ENCODE measurements at places on chromosomes 13 and 19. TPM values are rescaled to one million over a fixed set of nuclear protein-coding genes. Genes with fewer than 3 reads are reported as not detected.

GRCh38 chr13:94435604-94436226, 43.8 kb downstream of the DCT start:
- no peak for DNase-seq

DNA sequence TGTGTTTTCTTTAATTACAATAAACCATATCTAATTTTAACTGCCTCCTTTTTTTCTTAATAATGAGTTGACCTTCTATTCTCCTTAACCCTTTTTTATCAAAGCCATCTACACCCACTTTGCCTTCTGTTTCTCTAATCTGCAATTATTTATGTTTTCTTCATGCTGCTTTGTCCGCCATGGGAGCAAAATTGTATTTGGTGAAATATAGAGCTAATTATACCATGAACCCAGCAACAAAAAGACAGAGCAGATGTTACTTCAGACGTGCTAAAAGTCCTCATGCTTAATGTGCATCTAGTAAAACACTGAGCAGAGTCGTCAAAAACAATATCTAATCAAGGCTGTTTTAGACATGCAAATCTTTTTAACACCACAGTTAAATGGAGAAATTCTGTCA, 264.7 kb downstream of the DACH1 start:
- DNase-seq = no peak

GRCh38 chr13:29964181-29964845, 113.9 kb upstream of the UBL3 start:
- DNase-seq = no peak

DNA sequence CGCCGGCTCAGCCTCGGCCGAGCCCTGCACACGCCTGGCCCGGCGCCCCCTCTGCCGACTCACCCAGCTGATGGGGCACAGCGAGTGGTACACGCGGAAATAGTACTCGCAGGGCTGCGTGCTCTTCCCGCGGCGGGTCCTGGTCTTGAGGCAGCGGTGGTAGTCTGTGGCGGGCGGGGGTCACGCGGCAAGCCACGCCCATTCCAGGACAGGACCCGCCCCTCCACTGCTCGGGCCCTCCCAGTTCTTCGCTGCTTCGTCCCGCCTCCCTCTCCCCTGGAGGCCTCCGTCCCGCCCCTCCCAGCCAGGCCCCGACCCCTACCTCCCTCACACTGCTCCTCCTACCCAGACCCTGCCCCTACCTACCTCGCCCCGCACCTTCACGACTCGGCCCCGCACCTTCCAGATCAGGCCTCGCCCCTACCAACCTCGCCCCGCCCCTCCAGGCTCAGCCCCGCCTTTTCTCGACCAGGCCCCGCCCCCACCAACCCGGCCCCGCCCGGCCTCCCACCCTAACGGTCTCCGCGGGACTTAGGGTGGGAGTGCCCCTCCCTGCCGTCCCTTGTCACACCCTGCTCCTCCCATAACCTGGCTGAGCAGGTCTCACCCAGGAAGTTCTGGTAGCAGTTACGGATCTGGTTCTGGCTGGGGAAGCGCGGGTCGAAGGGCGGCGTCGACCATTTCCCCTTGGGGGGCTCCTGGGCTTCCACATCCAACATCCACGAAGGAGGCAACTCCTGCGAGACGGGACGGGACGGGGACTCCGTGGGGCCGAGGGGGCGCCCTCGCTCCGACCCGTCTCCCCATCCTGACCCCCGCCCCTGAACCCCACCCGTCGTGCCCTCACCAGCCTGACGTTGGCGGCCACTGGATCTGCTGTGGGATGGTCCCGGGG, 469 bp downstream of the COX6B2 start:
- no peak for DNase-seq

DNA sequence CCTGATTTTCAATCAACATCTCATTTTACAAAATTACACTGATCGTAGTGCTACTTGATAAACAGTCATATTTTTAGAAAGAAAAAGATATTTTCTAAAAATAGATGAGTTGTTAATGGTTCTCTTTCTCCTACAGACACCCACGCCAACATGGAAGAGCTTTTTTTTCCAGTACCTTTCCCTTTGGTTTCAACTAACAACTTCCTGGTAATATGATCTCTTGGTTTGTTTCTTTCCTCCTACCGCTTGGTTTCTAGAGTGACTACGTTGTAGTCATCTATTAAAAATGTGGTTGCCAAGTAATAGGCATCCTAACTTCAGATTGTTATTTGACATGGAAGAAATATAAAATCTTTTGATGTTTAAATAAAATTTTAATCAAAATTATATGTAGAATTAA, 189.0 kb downstream of the LACC1 start:
- no peak for DNase-seq

DNA sequence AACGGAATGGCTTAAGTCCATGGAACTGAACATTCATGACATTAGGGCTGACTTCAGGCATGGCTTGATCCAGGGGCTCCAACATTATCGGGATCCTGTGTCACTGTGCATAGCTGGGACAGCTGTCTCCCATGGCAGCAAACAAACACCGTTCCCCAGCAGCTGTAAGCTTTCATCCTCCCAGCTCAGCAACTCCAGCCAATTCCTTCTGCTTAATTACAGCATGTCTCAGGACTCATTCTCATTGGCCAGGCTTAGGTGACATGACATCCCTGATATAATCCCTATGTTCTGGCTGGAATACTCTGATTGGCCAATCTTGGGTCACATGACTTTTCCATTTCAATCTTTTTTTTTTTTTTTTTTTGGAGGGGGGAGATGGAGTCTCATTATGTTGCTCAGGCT, 10.9 kb upstream of the TLE5 start:
- no peak for DNase-seq

DNA sequence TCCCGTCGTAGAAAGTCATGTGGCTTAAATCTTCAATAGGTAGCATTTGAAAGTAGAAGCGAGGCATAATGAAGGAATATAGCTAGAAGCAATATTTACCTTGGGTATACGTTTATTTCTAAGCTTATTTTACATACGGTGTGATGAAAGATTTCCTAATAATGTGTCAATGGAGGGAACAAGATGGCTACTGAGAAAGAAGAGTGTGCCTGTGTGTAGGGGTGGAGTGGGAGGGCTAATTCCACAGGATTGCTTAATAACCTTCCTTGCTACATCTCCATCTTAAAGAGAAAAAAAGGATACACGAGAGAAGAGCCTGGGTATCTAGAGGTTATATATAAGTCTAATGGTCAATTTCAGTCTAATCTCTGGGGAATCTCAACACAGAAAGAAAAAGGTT, 2.0 kb downstream of the SPART start:
- no peak for DNase-seq

DNA sequence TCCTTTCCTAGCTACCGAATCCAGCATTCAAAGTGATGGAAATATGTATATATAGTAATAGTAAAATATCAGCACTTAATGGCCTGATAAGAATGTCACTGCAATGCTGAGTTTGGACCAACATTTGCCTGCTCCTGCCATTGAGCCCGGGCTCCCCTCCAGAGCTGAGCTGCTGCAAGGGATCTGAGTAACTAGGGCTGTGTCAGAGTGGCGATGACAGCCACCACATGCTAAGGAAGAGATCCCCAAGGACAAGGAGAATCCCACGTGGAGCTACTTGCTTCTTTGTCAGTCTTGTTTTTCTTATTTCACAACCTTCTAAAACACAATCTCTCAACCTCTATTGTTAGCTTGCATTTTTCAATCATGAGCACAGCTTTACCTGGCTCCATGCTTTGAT, 19.5 kb upstream of the ALOX5AP start:
- DNase-seq = no peak

GRCh38 chr13:110293649-110294048, 13.3 kb downstream of the COL4A1 start:
- DNase-seq = no peak

DNA sequence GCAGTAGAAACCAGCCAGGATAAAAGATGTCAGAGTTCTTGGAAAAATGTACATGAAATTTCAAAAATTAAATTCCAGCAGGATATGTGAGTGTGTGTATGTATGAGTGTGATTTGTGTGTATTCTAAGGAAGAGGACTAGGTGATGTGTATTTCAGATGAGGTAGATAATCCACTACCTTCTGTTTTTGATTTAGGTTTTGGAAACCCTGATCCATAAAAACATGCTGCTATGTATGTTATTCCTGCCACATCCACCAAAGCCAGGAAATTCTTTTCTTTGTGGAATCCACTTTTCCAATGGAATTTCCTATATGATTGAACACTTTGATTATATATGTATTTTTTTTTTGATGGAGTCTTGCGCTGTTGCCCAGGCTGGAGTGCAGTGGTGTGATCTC, 276.9 kb downstream of the UQCRFS1 start:
- DNase-seq = no peak

DNA sequence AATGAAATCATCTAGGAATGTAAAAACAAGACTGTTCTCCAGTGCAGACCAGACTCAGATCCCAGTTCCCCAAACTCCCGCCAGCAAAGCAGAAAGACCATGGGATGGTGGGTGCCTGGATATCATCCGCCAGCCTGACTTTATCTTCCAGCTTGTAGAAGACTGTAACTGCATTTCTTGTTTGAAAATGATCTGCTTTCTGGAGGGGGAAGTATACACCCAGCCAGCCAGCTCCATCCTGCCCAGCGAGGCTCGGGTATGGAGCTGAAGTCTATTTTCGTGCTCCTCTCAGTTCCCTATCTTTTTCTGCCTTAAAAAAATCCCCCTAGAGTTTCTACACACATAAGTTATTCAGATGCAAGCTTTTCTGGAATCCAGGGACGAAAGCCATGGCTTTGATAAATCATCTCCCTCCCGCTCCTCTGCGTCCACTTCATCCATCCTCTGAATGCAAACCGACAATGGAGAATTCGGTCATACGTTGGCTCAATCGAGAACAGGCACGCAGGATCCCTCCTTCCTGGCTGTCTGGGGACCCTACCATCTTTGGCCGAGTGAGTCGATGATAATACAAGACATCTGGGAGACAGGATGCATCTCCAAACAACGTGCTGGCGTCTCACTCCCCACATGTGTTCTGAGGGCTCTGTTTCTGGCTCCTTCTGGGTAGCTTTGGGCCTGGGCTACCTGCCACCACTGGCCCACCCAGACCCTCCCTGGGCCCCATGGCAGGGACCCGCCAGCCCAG, 31.2 kb downstream of the CEBPG start:
- DNase-seq = no peak

DNA sequence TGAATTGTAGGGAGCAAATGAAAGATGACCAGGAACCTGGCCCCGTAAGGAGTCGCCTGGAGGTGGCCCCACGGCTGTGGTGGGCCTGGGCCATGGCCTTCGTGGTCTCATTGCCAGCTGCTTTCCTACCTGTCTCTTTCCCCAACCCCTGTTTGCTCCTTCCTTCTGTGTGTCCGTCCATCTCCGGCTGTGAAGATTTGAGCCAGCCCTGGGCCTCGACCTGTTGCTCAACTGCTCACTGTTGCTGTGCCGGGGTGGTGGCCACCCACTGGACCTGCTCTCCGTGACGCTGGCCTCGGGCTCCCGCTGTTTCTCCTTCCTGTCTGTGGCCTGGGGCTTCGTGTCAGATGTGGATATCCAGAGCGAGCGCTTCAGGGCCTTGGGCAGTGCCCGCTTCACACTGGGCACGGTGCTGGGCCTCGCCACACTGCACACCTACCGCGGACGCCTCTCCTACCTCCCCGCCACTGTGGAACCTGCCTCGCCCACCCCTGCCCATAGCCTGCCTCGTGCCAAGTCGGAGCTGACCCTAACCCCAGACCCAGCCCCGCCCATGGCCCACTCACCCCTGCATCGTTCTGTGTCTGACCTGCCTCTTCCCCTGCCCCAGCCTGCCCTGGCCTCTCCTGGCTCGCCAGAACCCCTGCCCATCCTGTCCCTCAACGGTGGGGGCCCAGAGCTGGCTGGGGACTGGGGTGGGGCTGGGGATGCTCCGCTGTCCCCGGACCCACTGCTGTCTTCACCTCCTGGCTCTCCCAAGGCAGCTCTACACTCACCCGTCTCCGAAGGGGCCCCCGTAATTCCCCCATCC, 8.5 kb downstream of the DBP start:
- no peak for DNase-seq

DNA sequence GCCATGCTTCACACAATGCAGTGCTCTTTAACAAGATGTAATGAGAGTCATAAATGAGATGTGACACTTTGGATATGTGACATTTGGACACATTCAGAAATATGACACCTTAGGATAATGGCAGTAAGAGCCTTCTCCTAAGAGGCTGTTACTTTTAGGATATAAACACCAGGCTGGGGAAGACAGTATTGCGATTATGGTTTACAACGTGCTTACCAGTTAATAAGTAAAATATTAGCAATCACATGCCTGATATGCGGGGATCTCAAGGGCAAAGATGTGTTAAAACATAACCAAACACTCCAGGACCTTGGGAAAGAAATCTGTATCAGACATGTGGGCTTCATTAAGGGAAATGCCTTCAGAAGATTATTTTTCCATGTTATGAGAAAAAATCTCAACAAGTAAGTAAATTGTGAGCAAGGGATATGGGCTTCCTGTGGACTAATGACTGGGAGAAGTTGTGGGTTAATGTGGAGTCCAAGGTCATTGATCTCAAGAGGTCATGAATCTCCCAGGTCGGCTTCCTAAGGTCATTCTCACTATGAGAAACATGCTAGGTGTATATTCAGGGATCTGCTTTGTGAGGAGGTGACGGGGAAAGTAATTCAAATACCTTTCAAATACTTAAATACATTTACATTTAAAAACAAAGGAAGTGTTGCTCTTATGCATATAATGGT, 105.3 kb downstream of the STARD13 start:
- no peak for DNase-seq

- DNase-seq = no peak
Observed at GRCh38 chr13:68667863-68668262, 1437.7 kb upstream of the PCDH9 start.

- DNase-seq = peak; percentile 74
Observed at GRCh38 chr19:15640294-15640903, at the start of gene CYP4F3. Gene CYP4F3, plus strand, starts transcription at chr19:15640897. Its CDS starts 519 bp downstream, at chr19:15641416.

- no peak for DNase-seq
Observed at GRCh38 chr13:27026396-27026795, 145.2 kb downstream of the USP12 start.

DNA sequence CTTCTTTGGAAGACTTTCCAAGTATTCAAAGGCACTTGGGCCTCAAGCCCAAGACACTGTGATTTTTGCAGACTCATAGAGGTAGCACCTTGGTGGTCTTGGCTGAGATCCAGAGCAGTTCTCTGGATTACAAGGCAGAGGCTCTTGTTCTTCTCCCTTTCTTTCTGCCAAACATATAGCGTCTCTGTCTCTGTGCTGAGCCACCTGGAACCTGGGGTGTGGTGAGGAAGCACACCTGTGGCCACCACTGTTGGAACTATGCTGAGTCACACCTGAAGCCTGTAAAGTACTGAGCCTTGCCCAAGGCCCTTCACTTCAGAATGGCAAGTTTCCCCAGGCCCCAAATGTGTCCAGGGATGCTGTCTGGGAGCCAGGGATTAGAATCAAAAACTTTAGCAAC, 127.5 kb downstream of the FREM2 start:
- no peak for DNase-seq

- DNase-seq = no peak
Observed at GRCh38 chr19:42081584-42082203, 5.7 kb downstream of the ZNF574 start.

Gene TBXA2R
- 0.72 TPM for total RNA-seq

Gene GPR18
- total RNA-seq = not detected

Gene RNF225
- not detected for total RNA-seq

Gene RAB3A
- 388 TPM for total RNA-seq

Gene GGN
- total RNA-seq = 1.1 TPM

Gene DCT
- 3.6 TPM for total RNA-seq
